ENCODE measurements at places on chromosomes 6 and 20.

- no peak for DNase-seq
Measured at GRCh38 chr6:89734526-89734925, 85.1 kb downstream of the MDN1 start.

- DNase-seq = no peak
Measured at GRCh38 chr20:36756496-36756895, 10.6 kb upstream of the NDRG3 start.

DNA sequence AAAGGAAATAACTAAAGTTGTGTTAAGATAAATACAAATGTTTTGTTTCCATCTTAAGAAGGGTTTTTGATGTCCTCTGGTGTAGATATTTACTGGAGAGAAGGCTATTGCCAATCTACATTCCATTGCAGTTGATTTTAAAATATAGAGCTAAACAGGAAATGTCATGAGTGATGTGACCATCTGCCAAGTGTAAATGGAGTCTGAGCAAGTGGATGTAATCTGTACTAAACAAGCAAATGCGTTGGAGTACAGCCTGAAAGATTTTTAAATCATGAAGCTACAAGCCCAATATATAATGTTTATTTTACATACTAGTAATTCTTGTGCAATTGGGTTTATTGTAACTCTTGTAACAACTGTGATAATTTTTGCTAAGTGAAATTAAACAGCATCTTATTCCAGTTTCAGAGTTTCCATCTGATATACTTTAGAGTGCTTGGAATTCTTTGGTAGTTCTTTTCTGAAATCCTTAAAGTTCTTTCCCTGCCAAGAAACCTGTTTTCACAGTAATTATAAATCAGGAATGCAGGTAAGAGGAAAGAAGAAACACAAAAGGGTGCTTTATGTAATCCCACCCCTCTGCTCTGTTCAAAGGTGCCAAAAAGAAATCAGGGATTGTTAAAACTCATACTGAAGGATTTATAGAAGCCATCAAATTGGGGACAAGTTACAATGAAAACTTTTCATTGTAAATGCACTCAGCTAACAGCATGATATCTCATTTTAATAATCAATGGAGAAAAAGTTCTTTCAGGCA is 47.2 kb upstream of the FLRT3 start:
- no peak for DNase-seq

DNA sequence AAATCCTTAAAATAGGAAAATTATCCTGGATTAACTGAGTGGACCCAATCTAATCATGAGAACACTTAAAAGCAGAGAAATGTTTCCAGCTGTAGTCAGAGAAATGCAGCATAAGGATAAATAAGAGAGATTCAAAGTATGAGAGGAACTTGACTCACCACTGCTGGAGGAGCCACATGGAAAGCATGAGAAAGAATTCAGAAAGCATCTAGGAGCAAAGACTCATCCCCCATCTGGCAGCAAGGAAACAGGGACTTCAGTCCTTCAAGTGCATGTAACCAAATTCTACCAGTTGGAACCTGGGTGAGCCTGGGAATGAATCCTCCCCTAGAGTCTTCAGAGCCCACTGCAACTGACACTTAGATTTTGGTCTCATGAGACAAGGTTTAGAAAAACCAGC is 33.7 kb downstream of the RNF146 start:
- no peak for DNase-seq

All from putamen (tissue), 1 donor.